ENCODE measurements at places on chromosomes 3 and 15.

GRCh38 chr3:26438981-26439884 lies 183.3 kb upstream of the LRRC3B start:
- no peak for DNase-seq

GRCh38 chr3:125250973-125251372 lies 38.4 kb upstream of the SLC12A8 start:
- DNase-seq, result no peak

DNA sequence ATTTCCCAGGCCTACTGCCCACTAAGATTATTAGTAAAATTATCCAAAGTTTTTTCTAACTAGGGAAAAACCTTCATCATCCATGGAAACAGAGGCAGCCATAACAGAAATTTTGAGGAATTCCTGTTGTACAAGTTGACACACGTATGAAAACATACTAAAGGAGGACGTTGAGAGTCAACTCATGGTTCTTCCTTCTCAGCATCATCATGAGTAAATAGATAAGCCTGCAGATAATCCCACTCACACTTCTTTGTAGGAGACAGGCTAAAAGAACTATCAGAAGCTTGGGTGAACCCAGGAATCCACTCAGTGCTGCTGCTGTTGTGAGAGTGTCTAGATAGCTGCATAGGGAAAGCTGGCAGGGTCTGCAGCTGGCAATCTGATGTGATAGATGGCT lies 694.8 kb upstream of the NR2F2 start:
- no peak for DNase-seq

GRCh38 chr15:50906954-50907600 lies 1.4 kb upstream of the AP4E1 start:
- DNase-seq, result peak; percentile 59

- DNase-seq, result no peak
These were observed 338.2 kb upstream of the THRB start for GRCh38 chr3:24832891-24833290.

- no peak for DNase-seq
These were observed 87.0 kb downstream of the CD200R1L start for GRCh38 chr3:112759681-112760080.
